ENCODE measurements at places on chromosomes 16 and 17.

GRCh38 chr16:65789161-65789945 lies 577.1 kb upstream of the CDH5 start:
- DNase-seq: no peak

GRCh38 chr16:65876056-65876408 lies 490.5 kb upstream of the CDH5 start:
- DNase-seq: no peak

DNA sequence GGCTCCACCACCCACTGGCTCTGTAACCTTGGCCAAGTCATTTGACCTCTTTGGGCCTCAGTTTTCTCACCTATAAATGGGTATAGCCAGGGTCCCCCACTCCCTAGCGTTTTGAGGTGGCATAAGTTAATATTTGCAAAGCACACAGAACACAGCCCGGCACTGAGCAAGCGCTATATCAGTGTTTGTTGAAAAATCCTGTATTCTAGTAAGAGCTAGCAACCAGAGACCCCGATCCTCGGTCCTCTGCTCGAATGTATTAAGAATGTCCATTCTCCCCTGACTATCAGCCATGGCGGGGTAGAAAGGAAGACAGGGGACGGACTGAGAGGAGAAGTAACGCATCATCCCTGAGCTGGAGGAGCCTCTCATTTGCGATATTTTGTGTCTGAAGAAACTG lies 131.2 kb downstream of the IRF8 start:
- DNase-seq: no peak

DNA sequence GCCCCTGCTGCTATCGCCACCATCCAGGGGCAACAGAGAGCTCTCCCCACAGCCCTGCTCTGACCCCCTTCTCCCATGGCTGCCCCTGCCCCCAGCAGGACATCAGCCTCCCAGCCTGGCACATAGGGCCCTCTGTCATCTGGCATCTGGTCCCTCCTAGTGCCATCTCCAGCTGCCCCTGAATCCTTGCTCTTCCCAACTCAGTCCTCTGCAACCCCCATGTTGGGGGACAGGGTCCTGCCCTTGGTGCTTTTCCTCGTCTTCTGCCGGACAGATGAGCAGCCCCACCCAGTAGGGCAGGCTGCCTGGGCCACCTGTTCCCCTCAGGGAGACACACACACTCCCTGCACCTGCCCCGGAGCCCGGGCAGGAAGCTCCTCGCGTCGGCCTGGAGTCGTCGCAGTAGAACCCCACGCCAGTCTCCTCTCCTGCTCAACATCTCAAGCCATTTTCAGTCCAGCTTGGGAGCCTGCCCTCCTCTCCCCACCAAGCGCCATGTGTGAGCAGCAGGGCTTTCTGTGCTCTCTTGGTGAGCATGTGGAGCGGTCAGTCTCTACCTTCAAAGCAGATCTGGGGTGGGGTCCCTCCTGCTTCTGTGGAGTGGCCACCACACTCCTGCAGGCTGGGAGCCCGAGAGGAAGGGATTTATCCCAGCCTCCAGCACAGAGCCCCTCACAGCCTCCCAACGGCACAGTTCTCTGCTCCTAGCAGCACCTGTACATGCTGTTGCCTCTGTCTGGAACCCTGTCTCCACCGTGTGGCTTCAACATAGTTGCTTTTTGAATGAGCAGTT lies 28.2 kb downstream of the TNFRSF13B start:
- no peak for DNase-seq

GRCh38 chr17:34485999-34486398 lies 93.4 kb upstream of the TMEM132E start:
- DNase-seq: no peak

DNA sequence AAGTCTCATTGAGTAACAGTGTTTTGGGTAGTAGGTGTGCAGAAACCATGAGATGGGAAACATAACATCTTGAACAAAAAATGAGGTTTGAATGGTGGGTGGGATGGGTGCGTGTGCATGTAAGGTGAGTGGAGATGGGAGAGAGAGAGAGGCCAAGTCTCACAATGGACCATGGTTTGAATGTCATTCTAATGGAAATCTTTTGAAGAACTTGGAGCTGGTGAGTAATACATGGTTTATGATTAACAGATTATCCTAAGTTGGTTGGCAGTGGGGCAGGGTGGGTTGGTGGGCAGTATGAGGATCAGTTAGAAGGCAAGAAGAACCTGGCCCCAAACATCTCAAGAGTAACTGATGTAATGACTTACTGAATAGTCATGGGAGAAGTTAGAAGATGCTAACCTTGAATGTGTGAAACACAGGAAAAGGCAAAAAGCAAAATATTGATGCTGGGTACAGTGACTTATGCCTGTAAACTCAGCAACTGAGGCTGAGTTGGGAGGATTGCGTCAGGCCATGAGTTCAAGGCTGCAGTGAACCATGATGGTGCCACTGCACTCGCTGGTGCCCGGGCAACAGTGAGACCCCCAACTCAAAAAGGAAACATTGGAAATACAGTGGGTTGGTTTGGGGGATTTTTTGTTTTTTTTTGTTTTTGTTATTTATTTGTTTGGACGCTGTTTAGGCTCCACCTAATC lies 32.7 kb downstream of the ZNF207 start:
- DNase-seq: no peak

- no peak for DNase-seq
Measured at GRCh38 chr16:58709333-58709732, 24.8 kb upstream of the SLC38A7 start.

- DNase-seq: no peak
Measured at GRCh38 chr17:57940653-57941329, 14.4 kb downstream of the CUEDC1 start.

- no peak for DNase-seq
Measured at GRCh38 chr16:57194512-57194911, 8.4 kb downstream of the RSPRY1 start.

DNA sequence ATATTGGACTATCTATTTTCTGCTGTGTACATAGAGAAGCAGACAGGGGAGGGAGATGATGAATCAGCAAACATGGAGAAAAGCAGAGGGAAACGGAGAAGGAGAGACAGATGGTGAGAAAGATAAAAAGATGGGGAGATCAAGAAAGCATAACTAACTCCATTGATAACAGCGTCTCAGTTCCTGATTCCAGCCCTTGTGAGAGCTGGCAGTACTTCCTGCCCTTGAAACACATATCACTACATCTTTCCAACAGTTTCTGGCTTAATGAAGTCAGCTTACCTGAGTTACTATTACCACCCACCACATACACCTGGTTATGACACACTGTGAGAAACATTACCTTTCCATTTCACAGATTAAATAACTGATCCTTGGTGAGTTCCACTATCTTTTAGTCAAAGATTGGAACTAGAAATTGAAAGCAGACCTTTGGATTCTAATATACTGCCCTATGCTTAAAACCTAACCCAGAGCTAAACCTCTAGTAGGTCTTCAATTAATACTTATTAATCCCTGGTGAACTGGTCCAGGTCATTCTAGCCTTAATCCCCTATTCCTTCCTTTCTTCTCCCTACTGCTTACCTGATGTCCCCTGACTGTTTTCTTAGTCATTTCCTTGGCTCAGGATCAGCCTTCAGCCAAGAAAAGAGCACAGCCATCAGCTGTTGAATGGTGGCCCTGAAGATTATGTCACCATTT lies 346.6 kb upstream of the CCL2 start:
- DNase-seq: no peak

DNA sequence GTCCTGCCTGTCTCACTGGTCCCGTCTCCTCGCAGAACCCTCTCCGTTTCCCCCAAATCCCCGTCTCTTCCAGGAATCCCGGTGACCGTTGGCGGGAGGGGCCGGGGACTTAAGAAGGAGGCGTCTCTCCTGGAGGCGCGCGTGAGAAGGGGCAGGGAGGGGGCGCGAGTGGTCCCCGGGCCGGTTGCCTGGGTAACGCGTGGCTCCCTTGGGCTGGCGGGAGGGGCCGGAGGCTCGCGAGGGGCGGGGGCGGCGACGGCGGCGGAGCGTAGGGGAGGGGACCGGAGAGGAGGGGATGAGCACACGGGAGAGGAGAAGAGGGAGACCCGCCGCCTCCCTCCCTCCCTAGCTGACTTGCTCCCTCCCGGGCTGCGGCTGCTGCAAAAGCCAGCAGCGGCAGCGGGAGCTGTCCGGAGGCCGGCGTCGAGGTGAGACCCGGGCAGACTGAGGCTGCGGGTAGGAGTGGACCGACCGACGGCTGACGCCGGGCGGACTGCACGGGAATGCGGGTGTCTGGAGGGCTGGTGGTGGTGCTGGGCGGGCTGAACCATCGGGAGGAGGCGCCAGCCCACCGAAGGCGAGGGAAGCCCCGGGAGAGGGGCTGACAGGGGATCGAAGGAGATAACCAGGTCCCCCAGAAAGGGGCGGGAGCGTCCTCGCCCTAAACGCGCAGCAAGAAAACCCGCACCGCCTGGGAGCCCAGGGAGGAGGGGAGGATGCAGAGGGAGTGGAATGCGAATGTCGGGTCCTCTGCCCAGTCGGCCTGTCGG lies at the start of gene PRRT2:
TSS of gene PRRT2 (plus strand) at position 298 of the 770 bp plus-strand sequence. CDS start 862 bp downstream, outside the sequence.
- DNase-seq: peak; percentile 76

- no peak for DNase-seq
Measured at GRCh38 chr16:31248344-31248743, 11.4 kb upstream of the ITGAM start.

DNA sequence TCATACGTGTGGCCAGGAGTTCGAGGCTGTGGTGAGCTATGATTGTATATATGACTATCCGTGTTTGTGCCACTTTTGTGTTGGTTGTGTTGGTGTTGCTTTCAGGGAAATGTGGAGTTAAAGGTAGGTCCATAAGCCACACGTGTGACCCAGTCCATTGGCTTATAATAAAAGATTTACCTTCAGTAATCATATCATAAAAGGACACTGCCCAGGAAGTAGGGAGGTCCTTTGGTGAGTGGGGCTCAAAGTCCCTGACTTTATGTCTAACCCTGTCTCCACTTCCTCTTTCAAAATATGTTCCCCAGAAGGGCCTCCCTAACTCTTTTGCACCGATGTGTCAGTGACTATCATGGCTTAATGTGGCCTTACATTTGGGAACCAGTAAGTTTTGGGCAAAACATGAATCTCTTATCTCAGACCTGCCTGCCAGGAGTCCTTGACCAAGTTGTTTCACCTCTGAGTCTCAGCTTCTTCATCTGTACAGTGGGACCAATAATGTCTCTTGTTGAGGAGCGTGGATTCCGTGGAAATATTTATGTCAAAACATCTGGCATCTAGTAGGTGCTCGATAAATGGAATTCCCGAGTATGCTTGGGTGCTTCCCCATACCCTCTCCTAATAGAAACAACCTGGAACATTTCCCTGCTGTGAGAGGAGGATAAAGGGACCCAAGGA lies 4.8 kb downstream of the TNP2 start:
- no peak for DNase-seq

DNA sequence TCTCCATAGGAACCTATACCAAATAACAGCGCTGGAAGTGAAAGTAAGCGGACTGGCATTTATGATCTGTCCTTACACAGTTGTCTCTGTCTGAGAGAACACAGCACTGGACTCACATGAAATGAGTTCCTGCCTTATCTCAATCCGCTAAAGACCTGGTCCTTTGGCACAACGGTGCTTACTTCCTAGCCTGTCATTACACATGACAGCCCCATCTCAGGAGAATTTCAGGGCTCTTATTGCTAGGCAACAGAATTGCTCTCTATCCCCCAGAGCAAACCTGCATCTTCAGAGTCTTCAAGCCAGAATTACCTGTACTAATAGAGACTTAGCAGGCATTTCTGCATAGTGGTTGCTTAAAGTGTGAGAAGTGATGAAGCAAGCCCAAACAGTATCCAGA lies 4.3 kb downstream of the KCNJ2 start:
- no peak for DNase-seq

- DNase-seq: no peak
Measured at GRCh38 chr16:16031401-16031800, 82.0 kb downstream of the ABCC1 start.

- DNase-seq: no peak
Measured at GRCh38 chr17:68861602-68862001, 93.6 kb downstream of the ABCA8 start.

DNA sequence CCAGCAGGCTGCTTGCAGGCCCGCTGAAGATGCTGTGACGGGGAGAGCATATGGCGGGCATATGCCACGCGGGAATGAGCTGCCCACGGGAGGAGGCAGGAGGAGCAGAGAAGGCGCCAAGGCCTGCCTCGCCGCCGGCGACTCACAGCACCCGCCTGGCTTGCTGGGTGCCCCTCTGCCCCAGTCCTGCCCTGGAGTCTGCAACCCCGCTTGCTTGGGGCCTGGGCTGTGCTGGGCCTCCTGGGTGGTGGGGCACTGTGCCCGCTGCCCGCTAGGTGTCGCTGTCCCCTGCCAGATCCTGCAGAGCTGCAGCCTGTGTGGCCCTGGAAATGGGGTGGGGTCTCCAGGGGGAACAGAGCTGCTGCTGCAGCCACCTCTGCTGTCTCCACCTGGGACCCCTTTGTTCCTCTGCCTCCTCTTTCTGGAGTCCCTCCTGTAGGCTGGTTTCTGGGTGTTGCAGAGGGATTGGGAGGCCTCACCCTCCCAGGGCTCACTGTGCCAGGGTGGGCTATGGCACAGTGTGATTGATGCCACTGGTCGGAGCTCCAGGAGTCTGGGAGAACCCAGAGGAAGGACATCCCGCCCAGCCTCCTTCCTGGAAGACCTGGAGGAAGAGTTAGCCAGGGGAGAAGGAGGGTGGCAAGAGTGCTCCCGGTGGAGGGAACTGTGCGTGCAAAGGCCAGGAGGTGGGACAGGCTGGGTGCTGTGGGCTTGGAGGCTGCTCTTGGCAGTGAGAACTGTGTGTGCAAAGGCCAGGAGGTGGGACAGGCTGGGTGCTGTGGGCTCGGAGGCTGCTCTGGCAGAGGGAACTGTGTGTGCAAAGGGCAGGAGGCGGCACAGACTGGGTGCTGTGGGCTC lies 141.0 kb upstream of the CIBAR2 start:
- DNase-seq: peak; percentile 46

DNA sequence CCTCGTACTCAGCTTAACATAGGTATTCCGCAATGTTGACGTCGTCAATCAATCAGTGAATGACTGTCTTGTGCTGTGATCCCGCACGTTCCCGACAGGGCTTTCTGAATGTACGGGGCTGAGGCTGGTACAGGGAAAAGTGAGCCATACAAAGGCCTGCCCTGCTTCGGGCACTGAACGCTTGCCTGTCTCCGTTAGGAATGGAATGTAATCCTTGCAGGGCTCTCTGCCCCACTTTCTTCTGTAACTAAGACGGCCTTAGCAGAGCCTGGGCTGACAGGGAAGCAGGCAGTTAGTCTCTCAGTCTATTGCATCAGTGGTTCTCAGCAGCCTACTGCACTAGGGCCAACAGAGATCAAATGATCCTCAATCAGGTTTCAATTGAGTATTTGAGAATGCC lies 16.2 kb upstream of the MYH3 start:
- DNase-seq: no peak

- DNase-seq: no peak
Measured at GRCh38 chr16:30677931-30678585, 19.8 kb downstream of the FBRS start.
